ENCODE measurements at places on chromosomes 2 and 18.

DNA sequence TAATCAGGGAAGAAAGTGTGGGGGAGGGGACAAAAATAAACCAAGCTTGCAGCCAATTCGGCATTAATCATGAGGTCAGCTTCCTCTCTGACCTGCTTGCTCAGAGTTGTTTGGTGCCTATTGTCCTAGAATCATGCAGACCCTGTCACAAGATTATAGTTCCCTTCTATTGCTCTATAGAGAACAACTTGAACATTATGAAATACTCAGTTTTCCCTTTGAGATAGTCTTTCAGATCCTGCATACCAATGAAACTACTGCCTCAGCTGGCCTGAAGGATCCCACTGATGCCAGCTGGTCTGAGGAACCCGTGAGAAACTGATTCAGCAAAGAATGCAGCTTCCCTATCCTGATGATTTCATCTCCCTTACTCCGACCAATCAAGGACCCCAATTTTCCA lies 955 bp upstream of the BBS5 start:
- no peak for DNase-seq

- DNase-seq, result no peak
Observed at GRCh38 chr2:144515099-144515695, 4.7 kb downstream of the ZEB2 start.

- no peak for DNase-seq
Observed at GRCh38 chr18:54261894-54262293, 7.4 kb upstream of the POLI start.

- no peak for DNase-seq
Observed at GRCh38 chr18:58218117-58218516, 174.1 kb downstream of the NEDD4L start.

DNA sequence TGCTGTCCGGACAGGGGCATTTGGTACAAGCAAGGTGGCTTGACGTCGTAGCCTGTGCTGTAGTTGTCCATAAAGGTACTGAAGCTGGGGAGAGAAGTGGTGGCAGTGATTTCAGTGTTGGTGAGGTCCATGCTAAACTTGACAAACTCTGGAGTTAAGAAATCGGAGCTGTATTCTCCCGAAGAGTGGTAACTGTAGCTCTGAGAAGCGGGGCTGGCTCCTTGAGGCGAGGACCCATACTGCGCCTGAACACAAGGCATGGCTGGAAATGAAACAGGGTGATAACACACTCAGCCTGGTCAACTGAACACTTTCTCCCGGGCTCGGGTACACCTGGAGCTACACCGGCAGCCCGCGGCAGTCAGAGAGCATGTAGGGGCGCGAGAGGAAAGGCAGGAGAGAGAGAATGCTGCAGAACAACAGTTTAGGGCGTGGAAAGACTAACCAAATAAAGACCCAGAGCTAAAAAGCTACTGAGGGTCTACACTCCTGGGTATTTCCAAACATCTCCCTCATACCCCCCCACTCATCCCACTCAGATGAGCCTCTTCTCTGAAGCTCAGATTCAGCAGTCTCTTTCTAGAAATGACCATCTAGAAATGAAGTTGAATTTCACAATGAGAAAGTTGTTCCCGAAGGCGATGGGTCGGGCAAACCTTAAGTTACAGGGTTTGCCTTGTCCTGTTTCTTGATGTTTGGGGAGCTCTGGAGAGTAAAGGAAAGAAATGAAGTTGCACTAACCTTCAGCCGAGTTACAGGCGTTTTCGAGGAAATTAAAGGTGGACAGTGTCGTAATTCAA lies 2.4 kb downstream of the NR4A2 start:
- DNase-seq, result peak; percentile 35

- no peak for DNase-seq
Observed at GRCh38 chr2:136901732-136902131, 136.4 kb downstream of the THSD7B start.

- DNase-seq, result no peak
Observed at GRCh38 chr2:134736167-134736880, 17.5 kb upstream of the TMEM163 start.

- DNase-seq, result no peak
Observed at GRCh38 chr2:233745073-233745755, 14.9 kb upstream of the UGT1A1 start.

- no peak for DNase-seq
Observed at GRCh38 chr2:34373586-34374233, 774.6 kb upstream of the FAM98A start.

DNA sequence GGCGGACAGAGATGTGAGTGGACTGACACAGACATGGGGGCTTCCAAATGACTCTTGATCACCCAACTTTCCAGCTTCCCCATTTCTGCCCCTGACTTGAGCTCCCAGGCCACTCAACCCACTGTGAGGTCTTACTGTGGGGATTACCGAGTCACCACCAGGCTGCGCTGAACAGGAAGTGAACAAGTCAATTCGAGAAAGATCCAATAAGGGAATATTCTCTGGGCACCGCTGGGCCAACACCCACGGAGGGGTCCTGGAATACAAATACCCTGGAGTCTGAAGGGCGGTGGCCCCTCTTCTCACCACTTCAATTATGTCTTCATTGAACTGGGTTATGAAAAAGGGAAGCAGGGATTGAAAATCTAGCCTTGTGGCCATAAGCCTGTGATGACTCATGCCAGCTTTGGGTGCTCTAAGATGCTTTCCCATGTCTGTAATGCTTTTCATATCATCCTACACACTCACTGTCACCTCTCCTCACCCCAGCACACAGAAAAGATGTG lies 37.7 kb downstream of the BCL11A start:
- no peak for DNase-seq
